Ecto neural progenitor cell (in vitro differentiated cells): ENCODE measurements at places on chromosomes 4 and X.

DNA sequence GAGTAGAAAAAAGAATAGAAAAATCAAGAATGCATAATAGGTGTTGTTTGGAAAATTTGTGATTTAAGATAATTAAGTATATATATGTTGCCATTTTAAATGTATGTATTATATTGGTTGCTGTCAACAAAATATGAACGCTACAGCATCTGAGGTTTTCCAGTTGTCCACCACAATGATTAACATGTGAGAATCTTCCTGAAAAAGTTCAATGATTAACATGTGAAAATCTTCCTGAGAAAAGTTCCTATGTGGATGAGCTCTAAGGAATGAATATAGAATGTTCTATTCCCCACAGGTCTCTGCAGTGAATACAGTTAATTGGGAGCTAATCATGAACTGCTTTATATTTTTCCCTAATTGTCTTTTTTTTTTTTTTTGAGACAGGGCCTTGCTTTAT, 214.7 kb downstream of the CBR4 start:
- DNase-seq = no peak

GRCh38 chrX:19599253-19599652, 83.9 kb upstream of the MAP3K15 start:
- no peak for DNase-seq

DNA sequence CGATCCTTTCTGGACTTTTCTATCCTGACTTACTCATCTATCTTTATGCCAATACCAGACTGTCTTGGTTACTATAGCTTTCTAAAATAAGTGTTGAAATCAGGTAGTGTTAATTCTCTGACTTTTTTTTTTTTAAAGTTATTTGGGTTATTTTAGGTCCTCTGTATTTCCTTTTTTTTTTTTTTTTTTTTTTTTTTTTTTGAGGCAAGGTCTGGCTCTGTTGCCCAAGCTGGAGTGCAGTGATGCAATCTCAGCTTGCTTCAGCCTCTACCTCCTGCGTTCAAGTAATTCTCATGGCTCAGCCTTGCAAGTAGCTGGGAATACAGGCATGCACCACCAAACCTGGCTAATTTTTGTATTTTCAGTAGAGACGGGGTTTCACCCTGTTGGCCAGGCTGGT, 2.8 kb upstream of the NELFA start:
- no peak for DNase-seq

DNA sequence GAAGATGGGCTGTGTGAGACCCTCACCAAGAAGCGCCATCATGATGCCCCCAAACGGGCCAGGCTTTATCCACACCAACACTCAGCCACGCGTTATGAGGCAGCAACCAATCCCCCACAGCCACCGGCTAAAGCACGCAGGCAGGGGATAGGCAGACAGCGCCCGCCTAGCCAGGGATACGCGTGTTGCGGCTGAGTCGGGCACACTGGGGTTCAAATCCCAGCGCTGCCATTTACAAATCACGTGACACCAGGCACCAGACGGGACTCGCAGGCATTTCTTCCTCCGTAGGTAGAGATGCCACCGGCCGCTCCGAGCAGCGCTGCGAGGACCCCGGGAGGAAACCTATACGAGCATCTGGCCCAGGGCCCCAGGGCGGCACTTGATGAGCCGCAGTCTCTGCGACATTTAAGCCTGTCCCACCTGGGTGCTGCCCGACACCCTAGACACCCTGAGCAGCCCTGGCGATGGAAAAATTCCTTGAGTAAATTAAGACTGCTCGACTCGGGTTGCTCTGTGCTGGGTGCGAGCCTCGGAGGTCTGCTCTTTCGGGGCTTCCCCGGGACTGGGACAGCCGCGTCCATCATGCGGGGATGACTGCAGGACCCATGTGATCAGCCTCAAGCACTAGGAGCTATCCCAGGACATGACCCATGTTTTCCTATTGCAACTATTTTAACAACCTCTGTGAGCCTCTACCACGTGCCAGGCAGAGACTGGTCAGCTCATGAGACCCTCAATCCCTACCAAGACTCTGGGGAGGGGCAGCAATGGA, 6.3 kb downstream of the ABLIM2 start:
- no peak for DNase-seq

GRCh38 chr4:154779362-154779947, 1.6 kb upstream of the RBM46 start:
- DNase-seq = no peak

GRCh38 chrX:110440016-110440805, 81.6 kb downstream of the RTL9 start:
- no peak for DNase-seq

DNA sequence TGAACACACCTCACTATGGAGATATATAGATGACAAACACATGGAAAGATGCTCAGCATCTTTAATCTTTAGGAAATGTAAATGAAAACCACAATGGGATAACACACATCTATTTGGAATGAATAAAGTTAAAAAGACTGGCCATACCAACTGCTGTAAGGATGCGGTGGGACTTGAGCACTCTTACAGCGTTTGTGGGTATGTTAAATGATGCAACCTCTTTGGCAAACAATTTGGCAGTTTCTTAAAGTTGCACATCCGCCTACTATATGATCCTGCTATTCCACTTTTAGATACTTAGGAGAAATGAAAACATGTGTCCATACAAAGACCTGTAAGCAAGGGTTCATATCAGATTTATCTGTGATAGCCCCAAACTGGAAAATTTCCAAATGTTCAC, 50.7 kb downstream of the MRPL1 start:
- DNase-seq = no peak

GRCh38 chr4:62359441-62360155, 1159.5 kb downstream of the ADGRL3 start:
- DNase-seq = no peak

DNA sequence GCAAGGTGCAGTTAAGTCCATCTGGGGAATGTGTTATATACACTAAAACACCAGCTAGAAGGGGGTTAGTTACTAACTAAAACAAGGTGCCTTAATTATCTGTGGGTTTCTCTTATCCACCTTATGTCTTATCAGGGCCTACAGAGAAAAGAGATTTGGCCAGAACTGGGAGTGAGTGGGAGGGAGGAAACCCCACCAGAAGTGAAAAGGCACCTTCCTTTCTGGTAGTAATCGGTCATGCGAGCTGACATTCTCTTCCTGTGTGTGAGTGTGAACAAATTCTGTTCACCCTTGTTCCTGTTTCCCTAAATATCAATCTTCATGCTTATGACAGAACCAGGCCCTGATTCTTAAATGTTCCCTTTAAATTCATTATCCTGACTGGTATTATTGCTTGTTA, 43.5 kb downstream of the SRPX2 start:
- DNase-seq = no peak

DNA sequence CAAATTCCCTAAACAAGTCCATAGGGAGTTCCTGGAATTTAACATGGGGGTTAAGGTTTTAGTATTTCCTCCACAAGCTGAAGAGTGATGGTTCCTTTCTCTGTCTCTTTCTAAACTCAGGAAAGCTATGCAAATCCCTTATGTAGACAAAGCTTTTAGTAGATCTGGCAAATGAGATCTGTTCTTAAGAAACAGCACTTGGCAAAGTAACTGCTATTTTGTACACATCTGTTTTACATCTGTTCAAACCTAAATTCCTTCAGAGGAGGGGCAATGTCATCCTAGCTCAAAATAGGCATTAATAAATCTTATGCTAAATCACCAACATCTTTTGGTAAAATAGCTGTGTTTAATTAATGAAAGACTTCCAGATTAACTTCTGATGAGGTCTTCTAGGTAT, 137.8 kb upstream of the TBC1D9 start:
- DNase-seq = no peak

DNA sequence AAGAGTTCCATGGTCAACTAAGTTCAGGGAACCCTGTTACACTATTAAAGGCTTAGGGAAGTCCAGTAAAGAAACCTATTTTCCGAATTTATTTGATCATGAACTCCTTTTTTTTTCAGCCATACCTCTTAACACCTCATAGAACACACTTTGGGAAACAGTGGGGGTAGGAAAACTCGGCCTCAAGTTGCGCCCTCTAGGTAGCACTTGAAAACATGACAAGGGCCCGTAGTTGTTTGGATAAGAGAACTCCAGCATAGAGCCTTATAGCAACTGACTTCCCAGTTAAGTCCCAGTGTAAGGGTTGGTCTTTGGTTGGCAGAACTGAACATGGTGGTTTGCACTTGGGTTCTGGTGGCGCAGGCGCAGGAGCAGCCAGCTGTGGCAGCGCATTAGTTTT, 14.4 kb downstream of the OGT start:
- no peak for DNase-seq

- DNase-seq = no peak
Measured at GRCh38 chrX:50805276-50805675, 8.7 kb downstream of the SHROOM4 start.

GRCh38 chrX:133608406-133608805, 193.1 kb upstream of the GPC4 start:
- no peak for DNase-seq

- no peak for DNase-seq
Measured at GRCh38 chr4:112036886-112037285, 108.4 kb upstream of the FAM241A start.

DNA sequence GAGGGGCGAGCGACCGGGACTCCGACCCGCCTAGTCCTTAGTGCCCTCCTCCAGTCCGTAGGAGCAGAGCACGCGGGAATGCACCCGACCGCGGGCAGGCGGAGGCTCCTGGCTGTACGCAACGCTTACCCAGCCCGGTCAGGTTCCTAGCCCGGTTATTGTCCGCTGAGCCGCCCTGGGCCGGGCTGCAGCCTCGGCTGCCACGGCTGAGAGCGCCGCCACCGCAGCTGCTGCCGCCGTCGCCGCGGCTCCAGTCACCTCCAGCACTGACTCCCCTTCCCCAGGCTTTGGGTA, at the start of gene AMER1:
Gene AMER1 (minus strand): TSS at position 268 of the 294 bp plus-strand sequence. CDS start 12,422 bp downstream, outside the sequence.
- DNase-seq = no peak

DNA sequence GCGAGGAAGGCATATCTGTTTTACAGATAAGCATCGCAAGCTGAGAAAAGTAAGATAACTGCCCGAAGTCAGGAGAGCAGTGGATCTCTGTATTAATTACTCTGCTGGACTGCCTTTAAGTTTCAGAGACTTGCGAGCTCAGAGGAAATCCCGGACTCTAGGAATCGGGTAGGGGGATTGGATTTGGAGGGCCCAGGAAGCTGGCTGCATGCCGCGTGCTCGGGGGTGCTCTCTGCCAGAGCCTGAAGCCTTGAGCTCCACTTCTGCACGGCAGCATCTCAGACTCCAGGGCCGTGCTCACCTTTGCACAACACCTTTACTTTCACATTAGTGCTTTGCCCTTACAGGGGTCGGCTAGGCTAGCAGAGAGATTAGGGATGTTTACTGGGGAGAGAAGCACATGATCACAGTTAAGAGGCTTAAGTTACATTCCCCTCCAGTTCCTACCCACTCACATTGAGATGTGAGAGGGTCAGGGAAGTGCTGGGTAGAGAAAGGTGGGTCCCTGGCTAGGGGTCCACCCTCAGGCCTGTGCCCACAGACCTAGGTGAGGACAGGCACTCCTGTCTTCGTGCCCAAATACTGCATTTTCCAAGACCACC, 57.0 kb downstream of the TRIML1 start:
- no peak for DNase-seq

GRCh38 chrX:9503261-9503660, 38.4 kb downstream of the TBL1X start:
- DNase-seq = no peak

DNA sequence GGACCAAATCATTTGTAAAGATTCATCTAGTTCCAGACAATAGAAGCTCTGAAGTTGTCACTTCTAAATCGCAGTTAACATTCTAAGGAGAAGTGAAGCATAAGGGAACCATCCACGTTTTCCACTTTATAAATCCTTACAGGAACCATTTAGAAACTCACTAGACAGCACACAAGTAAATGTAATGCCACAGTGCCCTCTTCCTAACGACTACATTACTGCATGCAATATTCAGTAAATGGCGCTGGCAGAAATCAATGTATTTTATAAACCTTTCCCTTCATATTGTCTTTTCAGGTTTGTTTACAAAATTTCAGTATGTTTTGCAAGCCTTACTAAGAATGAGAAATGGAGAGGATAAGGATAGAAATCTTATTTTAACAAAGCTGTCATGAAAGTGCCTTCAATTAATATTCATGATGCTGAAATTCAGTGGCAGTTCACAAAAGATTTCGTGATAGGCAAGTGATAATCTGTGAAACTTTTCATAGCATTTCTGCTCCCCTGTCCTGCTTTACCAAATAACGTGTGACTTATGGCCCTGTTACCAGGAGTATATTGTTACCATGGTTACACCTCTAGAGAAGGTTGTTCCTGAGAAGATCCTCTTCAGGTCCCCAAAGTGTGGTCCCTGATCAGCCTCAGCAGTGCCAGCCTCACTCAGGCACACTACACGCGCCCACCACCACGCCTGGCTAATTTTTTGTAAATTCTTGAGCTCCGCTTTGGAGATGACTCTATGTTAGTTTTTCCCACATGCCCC, 54.2 kb downstream of the TMA16 start:
- DNase-seq = no peak

DNA sequence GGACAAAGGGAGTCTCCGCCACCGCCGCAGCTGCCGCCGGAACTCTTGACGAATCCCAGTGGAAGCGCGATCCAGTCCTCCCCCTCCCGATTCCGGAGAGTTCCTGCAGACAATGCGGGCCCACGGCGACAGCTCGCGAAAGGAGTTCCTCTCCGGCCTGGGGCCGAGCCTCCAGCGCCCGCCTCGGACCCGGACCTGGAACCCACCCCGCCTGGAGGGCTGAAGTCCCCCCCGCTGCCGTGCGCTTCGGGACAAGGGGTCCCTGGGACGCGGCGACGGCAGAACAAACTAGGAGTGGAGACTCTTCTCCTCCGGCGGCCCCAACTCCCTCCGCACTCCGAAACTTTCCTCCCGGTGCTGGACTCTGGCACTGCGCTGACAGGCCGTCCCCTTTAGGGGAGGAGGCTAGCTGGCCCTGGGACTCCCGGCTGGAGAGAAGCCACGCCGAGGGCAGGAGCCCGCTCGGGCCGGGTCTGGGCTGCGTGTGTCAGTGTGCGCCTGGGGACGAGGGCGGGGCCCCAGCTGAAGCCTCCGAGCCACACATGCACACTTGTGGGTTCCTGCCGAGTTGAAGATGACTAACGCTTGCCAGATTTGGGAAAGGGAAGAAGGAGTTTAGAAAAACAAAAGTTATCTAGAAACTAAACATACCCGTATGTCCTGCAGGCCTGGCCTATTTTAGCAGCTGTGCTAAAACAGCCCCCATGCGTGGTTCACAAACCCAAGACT, at the start of gene ANTXR2:
Gene ANTXR2 (minus strand): TSS at position 486 of the 729 bp plus-strand sequence. CDS start 669 bp downstream, outside the sequence.
- DNase-seq = peak; percentile 91

DNA sequence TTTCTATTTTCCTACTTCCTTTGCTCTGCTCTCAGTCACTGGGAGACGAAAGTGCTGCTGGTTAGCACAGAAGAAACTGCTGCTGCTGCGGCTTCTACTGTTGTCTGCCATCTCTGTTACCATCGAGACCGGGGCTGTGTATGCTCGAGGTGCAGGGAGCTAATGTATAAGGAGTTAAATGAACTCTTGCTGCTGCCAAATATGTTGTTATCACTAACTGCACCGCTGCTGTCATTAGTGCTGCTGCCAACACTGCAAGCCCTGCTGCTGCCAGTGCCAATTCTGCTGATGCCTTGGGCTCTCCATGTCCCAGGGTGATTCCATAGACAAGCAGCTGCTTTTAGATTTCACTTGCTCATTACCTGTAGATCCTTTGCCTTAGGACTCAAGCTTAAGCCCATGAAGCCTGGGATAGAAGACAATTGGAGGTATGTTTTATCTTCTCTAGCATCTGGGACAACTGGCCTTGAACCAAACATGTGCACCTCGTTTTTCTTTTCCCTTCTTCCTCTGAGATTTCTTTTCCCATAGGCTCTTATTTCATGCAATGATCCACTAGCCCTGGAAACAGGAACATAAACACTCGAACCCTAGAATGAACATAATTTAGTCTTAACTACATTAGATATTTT, 107.8 kb downstream of the CCSER1 start:
- DNase-seq = no peak

GRCh38 chr4:53905941-53906377, 158.4 kb downstream of the CHIC2 start:
- DNase-seq = peak; percentile 55
